H54 (cell line): ENCODE measurements at places on chromosomes 16 and 17.

GRCh38 chr16:12160815-12161550, 184.4 kb downstream of the SNX29 start:
- no peak for DNase-seq

DNA sequence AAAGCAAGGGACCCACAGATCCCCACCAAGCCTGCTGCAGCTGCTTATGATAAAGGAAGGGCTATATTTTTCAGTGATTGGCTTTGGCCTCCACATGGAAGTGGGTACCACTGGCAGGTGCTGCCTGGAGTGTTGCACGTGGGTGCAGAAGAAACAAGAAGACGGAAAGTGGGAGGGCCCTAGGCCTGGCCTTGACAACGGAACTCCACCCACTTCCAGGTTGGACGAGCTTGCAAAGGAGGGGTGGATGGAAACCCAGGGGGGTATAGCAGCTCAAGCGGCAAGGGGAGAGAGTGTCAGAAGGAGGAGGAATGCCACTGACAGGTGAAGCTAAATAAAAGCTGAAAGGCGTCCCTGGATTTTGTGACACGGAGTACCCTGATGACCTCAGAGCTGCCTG, 20.3 kb downstream of the TRIM25 start:
- no peak for DNase-seq

- no peak for DNase-seq
Measured at GRCh38 chr16:73356401-73357079, 308.6 kb upstream of the ZFHX3 start.

DNA sequence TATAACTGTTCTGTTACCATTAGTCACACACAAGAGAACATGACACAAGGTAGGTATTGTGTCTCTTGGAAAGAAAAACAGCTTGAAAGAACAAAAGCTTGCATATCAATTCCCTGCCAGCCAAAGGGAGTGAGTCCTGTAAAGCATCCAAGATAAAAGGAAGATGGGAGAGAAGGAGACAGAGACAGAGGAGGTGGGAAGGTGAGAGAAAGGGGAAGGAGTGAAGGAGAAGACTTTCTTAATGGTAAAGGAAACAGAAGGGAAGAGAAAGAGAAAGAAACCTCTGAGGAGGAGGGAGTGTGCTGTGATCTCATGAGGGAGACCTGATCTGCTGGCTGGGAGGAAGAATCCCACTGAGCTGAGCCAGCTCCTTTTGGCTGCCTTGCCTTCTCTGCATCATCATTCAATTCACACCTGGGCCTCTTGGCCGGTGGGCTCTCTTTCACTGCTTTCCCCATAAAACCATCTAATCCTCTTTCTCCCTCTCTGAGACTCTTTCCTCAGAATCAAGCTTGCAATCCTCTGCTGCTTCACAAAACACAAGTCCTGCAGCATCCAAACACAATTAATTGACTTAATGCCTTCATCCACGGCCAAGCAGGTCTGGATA, 271.6 kb downstream of the ABCC12 start:
- DNase-seq = no peak

DNA sequence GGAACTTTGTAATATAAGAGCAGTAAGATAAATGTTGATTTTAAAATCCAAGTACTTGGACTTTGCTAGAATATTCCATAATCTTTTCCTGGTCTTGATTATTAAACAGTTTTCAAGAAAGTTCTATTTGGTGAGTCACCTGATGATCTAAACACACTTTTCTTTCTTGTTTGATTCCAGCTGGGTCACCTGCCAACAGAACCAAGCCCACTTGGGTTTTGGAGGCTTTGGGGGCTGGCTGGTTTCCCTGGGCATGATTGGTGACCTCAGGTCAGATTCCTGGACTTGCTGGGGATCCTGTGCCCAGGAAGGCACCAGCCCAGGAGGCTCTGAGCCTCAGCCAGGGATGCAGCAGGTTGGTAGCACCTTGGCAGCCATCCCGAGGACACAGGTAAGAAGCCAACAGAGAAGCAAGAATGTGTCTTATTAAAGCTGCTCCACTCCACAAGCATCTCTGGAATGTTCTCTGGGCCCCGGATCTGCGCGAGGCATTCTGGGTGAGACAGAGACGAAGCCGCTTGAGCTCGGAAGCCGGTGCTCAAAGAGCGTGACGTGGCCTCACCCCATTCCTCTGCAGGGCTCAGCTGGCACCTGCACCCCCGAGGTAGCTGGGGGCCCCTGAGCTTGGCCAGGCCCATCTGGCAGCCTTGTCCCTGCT, 3.1 kb upstream of the TEX19 start:
- no peak for DNase-seq

DNA sequence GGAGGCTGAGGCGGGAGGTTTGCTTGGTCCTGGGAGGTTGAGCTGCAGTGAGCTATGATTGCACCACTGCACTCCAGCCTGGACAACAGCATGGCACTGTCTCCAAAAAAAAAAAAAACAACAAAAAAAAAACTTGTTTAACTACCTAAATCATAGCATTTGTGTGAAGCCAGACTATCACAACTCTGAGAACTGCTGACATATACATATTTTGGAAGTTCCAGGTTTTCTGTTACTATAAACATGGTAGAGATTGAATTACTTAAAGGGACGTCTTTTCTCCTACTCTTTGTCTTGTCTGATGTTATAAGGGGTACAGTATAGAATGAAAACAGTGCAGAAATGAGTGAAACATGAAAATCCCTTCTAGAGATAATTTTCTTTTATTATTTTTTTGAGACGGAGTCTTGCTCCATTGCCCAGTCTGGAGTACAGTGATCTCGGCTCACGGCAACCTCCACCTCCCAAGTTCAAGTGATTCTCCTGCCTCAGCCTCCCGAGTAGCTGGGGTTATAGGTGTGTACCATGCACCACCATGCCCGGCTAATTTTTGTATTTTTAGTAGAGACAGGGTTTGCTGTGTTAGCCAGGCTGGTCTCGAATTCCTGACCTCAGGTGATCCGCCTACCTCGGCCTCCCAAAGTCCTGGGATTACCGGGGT, 18.4 kb downstream of the ABCC1 start:
- no peak for DNase-seq

- no peak for DNase-seq
Measured at GRCh38 chr17:66858226-66859083, 23.5 kb downstream of the CACNG5 start.

DNA sequence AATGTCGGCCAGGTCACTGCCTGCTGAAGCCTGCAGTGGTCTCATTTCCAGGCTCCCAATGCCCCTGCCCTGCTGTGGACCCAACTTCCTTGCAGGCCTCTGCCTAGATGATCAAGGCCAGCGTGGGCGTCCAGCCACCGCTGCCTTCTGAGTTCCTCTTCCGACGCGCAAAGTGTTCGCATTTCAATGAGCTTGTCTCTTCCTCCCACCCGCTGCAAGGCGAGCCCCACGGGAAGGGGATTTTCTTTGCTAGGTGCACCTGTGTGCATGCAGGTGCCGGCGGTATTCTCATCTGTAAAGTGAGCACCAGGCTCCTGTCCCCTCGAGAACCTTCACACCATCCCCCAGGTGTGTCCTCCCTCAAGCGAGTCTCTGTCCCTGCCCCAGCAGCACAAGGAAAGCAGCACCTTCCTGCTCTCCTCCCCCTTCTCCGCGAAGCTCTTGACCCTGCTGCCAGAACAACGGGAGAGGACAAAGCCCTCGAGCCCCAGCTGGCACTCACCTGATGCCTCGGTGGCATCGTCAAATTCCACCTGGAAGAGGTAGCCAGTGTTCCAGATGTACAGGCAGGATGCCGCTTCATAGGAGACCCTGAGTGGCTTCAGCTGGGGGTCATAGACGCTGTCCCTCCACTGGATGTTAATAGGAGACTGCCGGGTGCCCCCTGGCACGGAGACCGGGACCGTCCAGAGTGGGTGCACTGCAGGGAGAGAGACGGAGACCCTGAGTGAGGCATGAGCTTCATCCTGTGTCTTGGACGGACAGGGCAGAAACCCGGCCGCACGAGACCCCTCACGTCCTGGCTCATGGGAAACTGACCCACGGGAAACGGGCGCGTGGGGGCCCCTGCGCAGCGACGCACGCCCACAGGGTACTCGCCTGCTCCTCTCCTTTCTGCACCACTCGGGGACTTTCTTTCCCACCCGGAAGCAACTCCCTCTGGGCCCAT, 9.8 kb downstream of the CA5A start:
- no peak for DNase-seq

GRCh38 chr17:55450232-55450825, 28.7 kb upstream of the MMD start:
- no peak for DNase-seq

- DNase-seq = no peak
Measured at GRCh38 chr17:64390044-64390443, 616 bp downstream of the PECAM1 start.

DNA sequence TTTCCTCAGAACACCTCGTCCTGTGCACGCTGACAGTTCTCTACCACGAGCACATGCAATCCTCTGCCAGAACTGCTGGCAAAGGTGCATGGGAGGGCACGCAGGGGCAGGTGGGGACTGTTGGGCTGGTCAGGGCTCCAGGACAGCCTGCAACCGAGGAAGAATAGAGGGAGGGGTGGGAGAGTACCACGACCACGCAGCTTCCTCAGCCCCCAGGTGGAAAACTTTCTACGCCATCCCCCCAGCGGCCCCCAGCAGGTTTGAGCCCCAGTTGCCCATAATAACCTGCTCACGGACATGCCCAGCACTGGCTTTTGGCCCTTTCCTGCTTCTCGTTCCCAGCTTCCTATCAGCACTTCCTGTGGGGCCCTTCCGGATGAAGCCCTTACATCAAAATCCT, 199.3 kb downstream of the C16orf95 start:
- DNase-seq = no peak

- no peak for DNase-seq
Measured at GRCh38 chr17:74429604-74430384, 2.1 kb upstream of the GPRC5C start.
